Non-pigmented ciliary epithelial cell (primary cell): ENCODE measurements at places on chromosomes 6 and 20.

DNA sequence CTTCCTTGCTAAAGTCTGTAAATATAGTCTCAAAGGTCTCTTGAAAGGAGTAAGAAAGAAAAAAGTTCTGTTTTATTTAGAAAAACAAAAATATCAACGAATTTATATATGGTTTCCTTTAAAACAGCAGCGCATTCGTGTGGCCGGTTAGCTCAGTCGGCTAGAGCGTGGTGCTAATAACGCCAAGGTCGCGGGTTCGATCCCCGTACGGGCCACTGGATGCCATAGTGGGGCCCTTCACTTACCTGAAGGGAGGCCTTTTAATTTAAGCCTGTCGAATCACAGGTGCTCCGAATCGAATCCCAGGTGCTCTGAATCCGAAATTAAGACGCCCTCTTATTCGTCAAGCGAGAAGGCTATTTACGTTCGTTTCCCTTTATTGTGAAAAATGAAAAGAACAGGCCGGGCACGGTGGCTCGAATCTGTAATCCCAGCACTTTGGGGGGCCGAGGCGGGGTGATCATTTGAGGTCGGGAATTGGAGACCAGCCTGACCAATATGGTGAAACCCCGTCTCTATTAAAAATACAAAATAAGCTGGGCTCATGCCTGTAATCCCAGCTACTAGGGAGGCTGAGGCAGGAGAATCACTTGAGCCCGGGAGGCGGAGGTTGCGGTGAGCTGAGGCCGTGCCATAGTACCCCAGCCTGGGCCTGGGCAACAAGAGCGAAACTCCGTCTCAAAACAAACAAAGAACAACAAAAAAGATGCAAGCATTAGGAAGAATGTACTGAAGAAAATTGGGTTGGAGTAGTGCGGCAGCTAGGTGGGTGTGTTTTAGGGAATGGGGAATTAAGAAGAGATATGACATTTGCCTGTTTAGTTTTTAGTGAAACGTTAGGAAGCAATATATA lies 195.8 kb upstream of the ZNF184 start:
- DNase-seq: no peak

GRCh38 chr20:37729909-37730308 lies 36.1 kb downstream of the CTNNBL1 start:
- DNase-seq: no peak

GRCh38 chr6:42429042-42429585 lies 22.6 kb downstream of the TRERF1 start:
- DNase-seq: no peak

- DNase-seq: no peak
Observed at GRCh38 chr6:135195522-135195921, 14.4 kb downstream of the MYB start.

- no peak for DNase-seq
Observed at GRCh38 chr6:117601811-117602150, 530 bp downstream of the GOPC start.

DNA sequence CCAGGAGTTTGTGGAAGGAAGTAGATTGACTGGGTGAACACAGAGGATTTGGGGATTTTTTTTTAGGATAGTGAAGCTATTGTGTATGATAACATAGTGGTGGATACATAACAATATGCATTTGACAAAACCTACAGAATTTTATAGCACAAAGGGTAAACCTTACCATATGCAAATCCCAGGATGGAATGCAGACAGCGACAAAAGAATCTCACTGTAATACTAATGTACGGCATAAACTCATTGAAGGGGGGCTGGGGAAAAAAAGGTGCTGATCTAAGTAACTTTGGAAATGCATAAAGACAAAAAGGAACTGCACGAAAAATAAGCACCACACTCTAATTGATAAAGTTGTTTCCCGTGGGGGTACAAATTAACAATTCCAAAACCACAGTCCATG lies 15.2 kb upstream of the PLAGL1 start:
- no peak for DNase-seq
